Neural progenitor cell (in vitro differentiated cells): ENCODE measurements at places on chromosomes 5 and 9.

GRCh38 chr5:137563646-137564397 lies 64.7 kb upstream of the SPOCK1 start:
- no peak for DNase-seq

- no peak for DNase-seq
Measured at GRCh38 chr5:54426209-54426608, 29.3 kb upstream of the HSPB3 start.

DNA sequence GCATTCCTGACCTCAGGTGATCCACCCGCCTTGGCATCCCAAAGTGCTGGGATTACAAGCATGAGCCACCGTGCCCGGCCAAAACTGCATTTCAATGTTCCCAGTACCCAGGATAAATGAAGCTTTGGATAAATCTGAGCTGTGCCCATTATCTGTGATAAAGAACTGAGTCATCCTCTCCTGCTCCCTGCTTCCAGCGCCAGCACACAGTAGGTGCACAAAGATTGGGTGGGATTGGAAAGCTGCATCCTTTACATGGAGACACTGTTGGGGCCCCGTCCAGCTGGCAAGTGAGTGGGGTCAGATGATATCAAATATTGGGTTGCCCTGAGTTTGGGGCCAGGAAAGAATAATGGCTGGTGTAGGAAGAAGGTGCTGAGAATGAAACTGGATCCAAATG lies 17.4 kb downstream of the SH2D3C start:
- no peak for DNase-seq

DNA sequence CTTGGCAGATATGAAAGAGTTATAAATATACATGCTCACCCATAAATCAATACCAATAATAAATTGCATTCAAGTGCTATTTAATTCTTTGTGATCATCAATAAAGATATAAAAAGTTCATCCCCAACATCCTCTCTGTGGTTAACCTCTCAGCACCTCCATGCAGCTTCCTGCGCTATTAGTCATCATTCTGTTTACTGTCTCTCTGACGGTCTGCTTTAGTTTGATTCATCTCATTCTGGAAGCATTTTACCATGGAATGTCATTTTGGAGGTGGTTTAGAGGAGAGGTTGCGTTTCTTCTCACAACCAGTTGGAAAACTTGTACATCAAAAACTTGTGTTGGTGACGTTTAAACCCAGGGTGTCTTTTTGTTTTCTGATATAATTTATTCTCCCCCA lies 486.6 kb downstream of the BRINP1 start:
- DNase-seq: no peak

DNA sequence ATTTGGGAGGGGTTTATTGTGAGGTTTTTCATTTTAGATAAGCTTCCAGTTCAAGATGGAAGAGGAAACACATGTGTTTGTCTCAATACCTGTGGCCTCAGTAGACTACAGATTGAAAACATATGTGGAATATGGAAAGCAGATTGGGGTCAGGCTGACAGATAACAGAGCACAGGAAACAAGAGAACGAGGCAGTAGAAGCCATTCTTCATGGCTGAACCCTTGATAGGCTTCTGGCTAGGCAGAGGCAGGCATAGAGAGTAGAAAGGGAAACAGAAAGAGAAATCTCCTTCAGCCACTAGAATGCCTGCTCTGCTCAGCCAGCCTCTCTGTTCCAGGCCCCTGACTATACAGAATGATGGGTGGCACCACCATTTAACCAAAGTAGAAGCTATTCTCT lies 152.5 kb downstream of the MUSK start:
- no peak for DNase-seq

GRCh38 chr9:11192993-11193392 lies 580.2 kb upstream of the PTPRD start:
- DNase-seq: no peak

DNA sequence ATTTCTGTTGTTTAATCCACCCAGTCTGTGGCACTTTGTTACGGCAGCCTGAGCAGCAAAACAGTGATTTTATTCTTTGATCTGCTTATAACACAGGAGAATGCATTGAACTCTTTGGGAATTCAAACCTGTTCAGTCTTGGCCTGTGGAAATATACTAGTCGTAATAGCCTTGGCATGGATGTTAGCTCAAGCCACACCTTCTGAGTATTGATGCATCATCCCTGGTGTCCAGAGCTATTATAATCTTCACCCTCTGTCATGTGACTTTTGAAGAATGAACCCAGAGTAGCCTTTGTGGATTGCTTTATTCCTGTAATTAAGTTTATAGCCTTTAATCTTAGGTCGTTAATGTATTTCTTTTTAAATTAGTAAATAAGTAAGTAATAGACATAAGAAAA lies 50.8 kb upstream of the TEX48 start:
- DNase-seq: no peak

DNA sequence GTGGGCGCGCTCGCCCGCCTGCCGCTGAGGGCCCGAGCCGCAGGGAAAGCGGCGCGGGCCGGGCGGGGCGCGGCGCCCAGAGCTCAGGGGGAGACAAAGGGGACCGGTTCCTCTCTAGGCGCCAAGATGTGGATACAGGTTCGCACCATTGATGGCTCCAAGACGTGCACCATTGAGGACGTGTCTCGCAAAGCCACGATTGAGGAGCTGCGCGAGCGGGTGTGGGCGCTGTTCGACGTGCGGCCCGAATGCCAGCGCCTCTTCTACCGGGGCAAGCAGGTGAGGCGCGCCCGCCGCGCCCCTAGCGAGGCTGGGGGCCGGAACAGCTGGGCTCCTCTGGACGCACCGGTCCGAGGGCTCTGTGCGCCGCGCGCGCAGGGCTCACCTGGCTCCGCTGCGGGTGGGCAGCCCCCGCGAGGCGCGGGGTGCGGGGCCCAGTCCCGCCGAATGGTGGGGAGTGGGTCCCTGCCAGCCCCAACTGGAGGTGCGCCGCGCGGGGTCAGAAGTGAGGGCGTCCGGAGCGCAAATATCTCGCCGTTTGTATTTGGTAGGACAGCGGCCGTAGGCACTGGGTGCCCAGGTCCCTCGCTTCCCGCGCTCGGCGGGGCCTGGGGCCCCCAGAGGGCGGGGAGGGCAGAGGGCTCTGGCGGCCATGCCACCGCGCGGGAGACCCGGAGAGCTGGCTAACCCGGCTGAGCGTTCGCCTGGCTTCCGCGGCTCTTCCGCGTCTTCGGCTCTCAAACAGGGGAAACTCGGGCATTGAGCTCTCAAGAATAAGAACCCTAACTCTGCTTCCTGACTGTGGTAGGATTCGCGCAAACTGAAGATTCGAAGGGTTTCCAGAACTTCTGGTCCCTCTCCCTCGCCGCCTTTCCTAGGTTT lies 607 bp downstream of the UHRF2 start:
- DNase-seq: peak; percentile 57

DNA sequence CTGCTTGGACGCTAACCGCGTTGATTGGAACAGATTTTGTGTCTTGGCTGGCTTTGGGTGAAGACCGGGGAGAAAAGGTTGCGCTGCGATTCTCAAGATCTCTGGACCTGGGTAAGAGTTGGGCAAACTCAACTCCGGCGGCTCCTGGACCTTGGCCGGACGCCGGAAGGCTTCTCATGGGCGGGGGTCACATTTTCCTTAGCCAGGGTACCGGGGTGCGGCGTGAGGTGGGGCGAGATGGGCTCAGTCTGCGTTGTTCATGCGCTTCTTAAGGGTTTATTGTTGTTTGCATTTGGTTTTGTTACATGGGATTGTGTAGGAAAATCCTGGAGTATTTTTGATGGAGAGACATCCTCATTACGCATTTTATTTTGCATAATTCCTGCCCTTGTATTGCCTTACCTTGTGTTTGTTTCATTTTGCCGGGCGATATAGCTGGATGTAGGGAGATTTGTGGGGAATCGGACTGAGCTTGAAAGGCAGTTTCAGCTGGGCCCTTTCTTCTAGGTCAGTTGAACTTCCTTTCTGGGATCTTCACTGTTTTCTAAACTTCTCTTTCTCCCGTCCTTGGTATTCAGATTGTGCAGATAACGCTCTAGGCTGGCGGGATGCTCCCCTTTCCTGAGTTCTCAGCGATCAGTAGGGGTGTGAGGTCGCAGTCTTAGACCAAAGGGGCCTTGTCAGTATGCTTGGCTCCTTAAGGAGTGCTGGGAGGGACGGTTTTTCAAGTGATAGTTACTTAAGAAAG lies 524 bp downstream of the MEGF10 start:
- DNase-seq: peak; percentile 38

DNA sequence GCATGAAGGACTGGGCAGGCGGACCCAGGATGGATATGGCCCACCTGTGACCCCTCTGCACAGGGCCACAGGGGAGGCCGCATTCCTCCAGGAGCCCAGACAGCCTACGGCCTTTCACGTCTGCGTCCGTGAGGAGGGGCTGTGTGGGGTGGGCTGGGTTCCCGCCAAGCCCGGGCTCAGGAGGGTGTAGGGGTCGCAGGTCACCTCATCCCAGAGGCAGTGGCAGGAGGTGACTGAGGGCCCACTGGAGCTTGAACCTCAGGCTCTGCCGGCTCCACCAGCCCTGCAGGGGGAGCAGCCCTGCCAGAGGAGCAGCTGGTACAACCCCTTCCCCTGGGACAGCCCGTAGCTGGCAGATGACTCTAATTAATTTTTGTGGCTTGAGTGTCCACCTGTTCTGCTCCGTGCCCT lies 40.7 kb upstream of the CACNA1B start:
- peak; percentile 27 for DNase-seq

DNA sequence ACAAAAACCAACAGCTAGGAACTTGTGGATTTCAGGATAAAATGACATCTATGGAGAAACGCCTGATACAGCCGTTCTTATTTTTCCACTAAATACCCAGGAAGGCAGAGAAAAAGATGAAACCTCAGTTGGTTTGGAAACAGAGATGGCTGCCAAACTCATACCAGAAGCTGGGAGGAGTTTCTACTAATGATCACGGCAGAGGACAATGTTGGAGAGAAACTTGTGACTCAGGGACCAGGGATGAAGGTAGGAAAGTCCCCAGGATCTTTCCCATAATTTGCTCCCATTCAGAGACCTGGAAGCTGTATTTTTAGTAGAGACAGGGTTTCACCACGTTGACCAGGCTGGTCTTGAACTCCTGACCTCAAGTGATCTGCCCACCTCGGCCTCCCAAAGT lies 187.1 kb upstream of the IER5L start:
- DNase-seq: no peak

DNA sequence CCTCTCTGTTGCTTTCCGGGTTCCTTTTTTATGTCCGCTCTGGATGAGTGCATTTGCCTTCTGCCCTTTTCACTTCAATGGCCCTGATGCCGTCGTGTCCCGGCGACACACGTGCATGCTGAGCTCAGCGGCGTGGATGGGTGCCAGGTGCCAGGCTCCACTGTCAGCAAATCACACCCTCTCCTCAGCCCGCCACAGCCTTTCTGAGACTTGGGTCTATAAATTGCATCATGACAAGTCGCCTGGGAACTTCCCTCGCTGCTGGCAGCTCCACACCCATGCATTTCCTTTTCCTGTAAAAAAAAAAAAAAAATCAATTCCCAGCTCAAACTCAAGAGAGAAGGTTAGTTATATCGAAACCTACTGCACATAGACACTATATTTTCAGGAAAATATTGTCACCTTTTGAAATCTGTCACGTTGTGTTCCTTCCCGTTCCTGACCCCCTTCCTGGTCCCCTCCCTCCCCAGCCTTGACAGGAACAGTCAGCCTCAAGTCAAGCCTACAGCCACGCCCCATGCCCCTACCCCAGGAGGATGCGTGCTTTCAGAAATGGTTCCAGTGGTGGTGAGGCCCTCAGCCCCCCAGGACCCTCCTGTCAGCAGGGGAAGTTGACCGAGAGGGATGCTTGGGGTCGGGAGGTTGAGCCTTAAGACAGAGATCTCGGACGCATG lies 110.3 kb upstream of the PTCH1 start:
- no peak for DNase-seq

DNA sequence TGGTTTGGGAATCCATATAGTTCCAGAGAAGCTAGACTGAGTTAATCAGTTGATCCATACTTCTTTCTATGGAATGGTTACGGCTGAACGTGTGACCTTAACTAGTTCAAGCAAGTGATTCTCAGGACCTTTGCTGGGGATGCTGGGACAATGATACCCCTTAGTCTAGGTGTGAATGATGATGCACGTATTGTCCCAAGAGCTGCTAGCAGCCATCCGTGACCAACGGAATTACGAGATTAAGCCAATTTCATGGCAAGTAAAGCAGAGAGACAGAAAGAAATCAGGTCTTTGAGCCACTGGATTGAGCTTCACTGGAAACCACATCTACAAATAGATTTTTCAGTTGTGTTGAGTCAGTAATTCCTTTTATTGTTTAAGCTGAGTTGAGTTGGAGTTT lies 99.2 kb upstream of the LIFR start:
- DNase-seq: peak; percentile 15

DNA sequence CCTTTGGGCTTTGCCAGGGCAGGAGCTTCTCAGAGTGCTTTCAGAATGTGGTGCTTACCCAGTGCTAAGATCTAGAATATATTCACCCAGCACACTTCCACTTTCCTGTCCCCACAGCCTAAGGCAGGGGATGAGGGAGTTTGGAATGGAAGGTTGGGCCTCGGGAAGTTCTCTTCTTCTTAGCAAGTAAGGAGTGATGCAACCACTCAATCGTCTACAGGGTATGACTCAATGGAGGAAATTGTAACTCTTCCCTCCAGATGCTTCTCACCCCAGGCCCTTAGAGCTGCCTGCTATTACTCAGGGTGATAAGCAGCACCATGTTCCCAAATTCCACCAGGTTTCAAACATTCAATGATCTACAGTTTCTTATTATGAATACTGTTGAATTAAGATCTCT lies 30.8 kb upstream of the AGGF1 start:
- DNase-seq: no peak

GRCh38 chr9:84447305-84447704 lies 106.7 kb upstream of the SLC28A3 start:
- DNase-seq: no peak

- no peak for DNase-seq
Measured at GRCh38 chr5:53900677-53901076, 340.2 kb downstream of the NDUFS4 start.

- DNase-seq: no peak
Measured at GRCh38 chr9:76985581-76985980, 33.9 kb upstream of the FOXB2 start.

DNA sequence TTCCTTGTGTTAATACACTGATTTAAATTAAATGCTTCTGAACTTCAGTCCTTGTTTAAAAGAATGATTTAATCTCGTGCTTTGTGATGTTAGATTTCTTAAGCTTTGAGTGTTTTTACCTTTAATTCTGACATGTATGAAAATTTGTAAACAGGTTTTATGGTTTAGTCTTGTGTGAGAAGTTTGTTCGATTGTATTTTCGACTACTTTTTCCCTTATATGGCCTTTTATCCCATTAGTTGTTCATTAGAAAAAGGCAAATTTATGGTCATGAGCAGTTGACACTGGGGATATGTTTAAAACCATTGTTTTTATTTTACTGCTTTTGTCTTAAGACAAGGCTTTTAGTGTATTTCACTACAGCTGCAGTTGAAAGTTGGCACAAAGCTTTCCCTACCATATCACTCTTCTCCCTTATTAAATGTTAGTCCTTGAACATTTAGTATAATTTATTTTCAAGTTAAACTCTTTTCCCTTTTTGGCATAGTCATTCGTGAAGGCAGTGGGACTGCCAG lies 3.3 kb downstream of the UBE2R2 start:
- DNase-seq: no peak

- DNase-seq: no peak
Measured at GRCh38 chr9:97419309-97419867, 7.5 kb downstream of the TDRD7 start.
